ENCODE measurements at places on chromosomes 4 and X. TPM values are rescaled to one million over a fixed set of nuclear protein-coding genes. Genes with fewer than 3 reads are reported as not detected.

The TAPT1 gene
- 45.9 TPM for total RNA-seq

The TIMM8A gene
- 6.6 TPM for total RNA-seq

The EGF gene
- total RNA-seq: 1.6 TPM

The ARSJ gene
- total RNA-seq: 21.6 TPM

The FGA gene
- total RNA-seq: 20.9 TPM

The PALLD gene
- 250 TPM for total RNA-seq

The HTR2C gene
- not detected for total RNA-seq

The THAP9 gene
- total RNA-seq: 2.8 TPM

The DDX53 gene
- not detected for total RNA-seq

The CXCL11 gene
- not detected for total RNA-seq

The BLOC1S4 gene
- total RNA-seq: 18.1 TPM

The DCAF4L1 gene
- 0.12 TPM for total RNA-seq

The MAGEA11 gene
- not detected for total RNA-seq

The ADGRG2 gene
- total RNA-seq: 12.5 TPM

The AKAP4 gene
- not detected for total RNA-seq

The DCAF8L2 gene
- total RNA-seq: not detected

The HDX gene
- total RNA-seq: 6.0 TPM

The CFI gene
- 60.9 TPM for total RNA-seq

The SMARCAD1 gene
- 24.1 TPM for total RNA-seq

The ART3 gene
- 1.6 TPM for total RNA-seq

The VCX3B gene
- total RNA-seq: not detected

The CTPS2 gene
- 18.5 TPM for total RNA-seq

The GPM6B gene
- 6.8 TPM for total RNA-seq

The CCDC158 gene
- total RNA-seq: 0.55 TPM

The TMEM33 gene
- 64.3 TPM for total RNA-seq

The CETN2 gene
- 44.3 TPM for total RNA-seq

The SHROOM4 gene
- total RNA-seq: 5.3 TPM

The FRAS1 gene
- 6.8 TPM for total RNA-seq

The DUX4 gene
- total RNA-seq: not detected

The RGS12 gene
- total RNA-seq: 47.1 TPM

The IL9R gene
- total RNA-seq: 0.86 TPM

The PIGA gene
- 15.8 TPM for total RNA-seq

The GPR143 gene
- 1.8 TPM for total RNA-seq

The TCEANC gene
- total RNA-seq: 4.0 TPM

The CT45A5 gene
- total RNA-seq: not detected

The PHKA2 gene
- 67.7 TPM for total RNA-seq

The SPATA18 gene
- total RNA-seq: 20.1 TPM

The F8A3 gene
- 11.1 TPM for total RNA-seq

The CENPVL2 gene
- total RNA-seq: 0.17 TPM
